ENCODE measurements at places on chromosomes 5 and 9. TPM values are rescaled to one million over a fixed set of nuclear protein-coding genes. Genes with fewer than 3 reads are reported as not detected.

The NR2F1 gene
- 5.3 TPM for total RNA-seq

The DMRTA1 gene
- 1.3 TPM for total RNA-seq

The MRRF gene
- 21.4 TPM for total RNA-seq

The MYMK gene
- not detected for total RNA-seq

The NR5A1 gene
- total RNA-seq = not detected

The NEUROG1 gene
- not detected for total RNA-seq

DNA sequence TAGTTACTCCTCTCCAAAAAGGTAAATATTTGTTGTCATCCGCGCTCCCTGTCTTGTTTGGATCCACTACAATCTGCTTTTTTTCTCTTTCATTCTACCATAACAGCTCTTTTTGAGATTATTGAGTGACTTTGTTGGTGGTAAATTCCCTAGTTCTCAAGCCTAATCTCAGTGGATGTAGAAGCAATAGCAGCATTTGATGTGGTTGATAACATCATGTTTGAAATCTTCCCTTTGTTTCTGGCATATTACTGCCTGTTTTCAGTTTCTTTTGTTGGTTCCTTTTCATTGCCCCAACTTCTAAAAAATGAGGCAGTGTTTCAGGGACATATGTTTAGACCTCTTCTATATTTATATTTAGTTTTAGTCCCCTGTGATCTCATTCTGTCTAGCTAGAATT lies 8.9 kb downstream of the CDC42SE2 start:
- H3K36me3 ChIP-seq = no peaks in the 10 kb centered on the region
- H3K27ac ChIP-seq = no peak overlapping the region
- no peak for DNase-seq
- peaks cover 7% of the 10 kb centered on the region for H3K4me1 ChIP-seq
- H3K27me3 ChIP-seq = no peaks in the 10 kb centered on the region

DNA sequence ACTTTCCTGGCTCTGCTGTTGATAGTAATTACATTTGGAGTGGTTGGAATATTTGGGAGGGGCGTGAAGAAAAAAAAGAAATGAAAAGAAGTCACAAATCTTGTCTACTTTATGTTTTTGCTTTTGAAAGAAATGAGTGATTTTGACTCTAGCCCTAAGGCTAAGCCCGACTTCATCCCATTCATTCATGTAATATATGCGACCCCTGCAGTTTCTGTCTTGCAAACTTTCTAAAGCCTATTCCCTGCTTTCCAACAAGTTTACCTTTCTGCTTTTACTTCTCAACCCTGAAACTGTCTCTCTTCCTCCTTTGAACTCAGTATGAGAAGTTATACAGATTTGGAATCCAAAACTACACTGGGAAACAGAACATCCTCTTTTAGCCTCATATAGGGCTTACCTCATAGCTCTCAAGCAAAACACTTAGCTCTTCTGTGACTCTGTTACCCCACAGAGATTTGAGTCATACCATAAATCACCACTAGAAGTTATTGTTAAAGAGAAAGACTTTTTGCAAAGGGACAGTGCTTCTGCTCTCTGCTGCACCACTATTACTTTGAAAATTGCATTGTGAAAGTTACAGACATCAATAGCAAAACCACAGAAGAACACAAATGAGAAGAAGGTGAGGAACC lies 1.6 kb downstream of the CFAP95 start:
- H3K4me3 ChIP-seq = no peak overlapping the region
- no peak overlapping the region for H3K27ac ChIP-seq
- no peaks in the 10 kb centered on the region for H3K4me1 ChIP-seq
- no peaks in the 10 kb centered on the region for H3K27me3 ChIP-seq

GRCh38 chr5:145776886-145777285 lies 58.3 kb downstream of the PRELID2 start:
- H3K27ac ChIP-seq = no peak overlapping the region
- no peak for DNase-seq
- no peaks in the 10 kb centered on the region for H3K27me3 ChIP-seq
- no peaks in the 10 kb centered on the region for H3K36me3 ChIP-seq

GRCh38 chr5:90534922-90535321 lies 5.5 kb upstream of the LYSMD3 start:
- H3K36me3 ChIP-seq = no peaks in the 10 kb centered on the region
- H3K27ac ChIP-seq = no peak overlapping the region
- H3K4me1 ChIP-seq = peaks cover 4% of the 10 kb centered on the region
- H3K4me3 ChIP-seq = no peak overlapping the region
- no peak for DNase-seq
- H3K27me3 ChIP-seq = no peaks in the 10 kb centered on the region

- H3K4me1 ChIP-seq = no peaks in the 10 kb centered on the region
- H3K4me3 ChIP-seq = no peak overlapping the region
- H3K27ac ChIP-seq = no peak overlapping the region
- no peak for DNase-seq
- no peaks in the 10 kb centered on the region for H3K36me3 ChIP-seq
These were observed 23.5 kb downstream of the RIGI start for GRCh38 chr9:32502464-32502863.

DNA sequence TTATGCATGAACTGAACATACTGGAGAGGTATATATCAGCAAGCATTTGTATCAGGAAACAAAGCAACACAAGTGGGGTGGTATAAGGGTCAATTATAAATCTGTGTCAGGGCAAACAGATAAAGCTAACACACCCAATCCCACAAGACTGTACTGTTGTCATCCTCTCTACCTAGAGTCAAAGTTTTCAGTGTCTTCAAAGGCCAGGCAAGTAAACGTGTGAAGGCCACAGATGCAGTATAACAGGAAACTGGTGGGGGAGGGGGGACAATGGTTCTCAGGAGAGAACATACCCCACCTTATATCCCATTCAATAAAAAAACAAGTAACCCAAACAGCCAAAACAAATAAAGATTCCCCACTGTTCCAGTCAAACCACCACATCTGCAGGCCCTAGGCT lies 22.1 kb downstream of the ELP1 start:
- H3K27ac ChIP-seq = no peak overlapping the region
- H3K4me1 ChIP-seq = no peaks in the 10 kb centered on the region
- H3K4me3 ChIP-seq = no peak overlapping the region
- no peaks in the 10 kb centered on the region for H3K27me3 ChIP-seq

GRCh38 chr5:6717247-6717646 lies 4.0 kb downstream of the TENT4A start:
- no peaks in the 10 kb centered on the region for H3K27me3 ChIP-seq
- no peak overlapping the region for H3K27ac ChIP-seq
- H3K4me3 ChIP-seq = no peak overlapping the region
- H3K4me1 ChIP-seq = peaks cover 32% of the 10 kb centered on the region
- DNase-seq = no peak

DNA sequence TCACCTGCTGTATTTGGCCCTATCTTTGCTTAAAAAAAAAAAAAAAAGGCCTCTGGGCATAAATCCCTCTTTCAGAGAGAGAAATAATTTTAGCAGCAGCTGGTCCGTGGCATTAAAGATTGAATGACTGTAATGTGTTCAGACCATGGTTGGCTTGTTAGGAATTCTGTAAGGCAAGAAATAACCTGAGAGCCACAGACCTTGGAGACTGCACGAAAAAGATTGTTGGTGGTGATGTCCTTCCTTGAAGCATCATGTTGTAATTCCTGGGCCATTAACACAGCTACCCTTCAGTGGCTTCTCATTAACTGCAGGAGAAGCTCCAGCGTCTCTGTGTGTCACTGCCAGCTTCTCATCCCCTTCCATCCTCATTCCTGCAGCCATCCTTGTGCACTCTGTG lies 79.0 kb downstream of the SGCD start:
- no peaks in the 10 kb centered on the region for H3K4me1 ChIP-seq
- DNase-seq = no peak
- H3K27me3 ChIP-seq = no peaks in the 10 kb centered on the region
- H3K4me3 ChIP-seq = no peak overlapping the region

GRCh38 chr9:38363589-38363925 lies 28.9 kb upstream of the ALDH1B1 start:
- no peak for DNase-seq
- H3K4me3 ChIP-seq = no peak overlapping the region
- no peaks in the 10 kb centered on the region for H3K36me3 ChIP-seq
- H3K27me3 ChIP-seq = no peaks in the 10 kb centered on the region
- H3K4me1 ChIP-seq = no peaks in the 10 kb centered on the region

DNA sequence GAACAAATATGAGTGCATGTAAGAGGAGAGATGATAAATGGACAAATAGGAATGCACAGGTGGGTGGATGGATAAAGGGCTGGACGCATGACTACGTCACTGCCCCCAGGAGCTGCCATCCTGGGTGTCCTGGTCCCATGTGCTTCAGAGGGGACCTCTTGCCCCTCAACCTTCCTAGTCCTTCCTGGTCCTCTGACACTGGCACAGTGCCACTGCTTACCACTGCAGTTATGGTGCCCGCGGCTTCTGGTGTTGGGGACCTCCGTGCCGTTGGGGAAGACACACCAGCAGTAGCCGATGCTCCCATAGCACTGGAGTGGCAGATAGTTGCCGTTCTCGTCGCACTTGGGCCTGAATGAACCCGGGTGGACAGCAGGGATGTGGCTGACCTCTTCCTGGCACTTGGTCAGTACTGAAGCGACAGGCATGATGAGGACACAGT lies 9.8 kb downstream of the CD74 start:
- H3K27me3 ChIP-seq = no peaks in the 10 kb centered on the region

DNA sequence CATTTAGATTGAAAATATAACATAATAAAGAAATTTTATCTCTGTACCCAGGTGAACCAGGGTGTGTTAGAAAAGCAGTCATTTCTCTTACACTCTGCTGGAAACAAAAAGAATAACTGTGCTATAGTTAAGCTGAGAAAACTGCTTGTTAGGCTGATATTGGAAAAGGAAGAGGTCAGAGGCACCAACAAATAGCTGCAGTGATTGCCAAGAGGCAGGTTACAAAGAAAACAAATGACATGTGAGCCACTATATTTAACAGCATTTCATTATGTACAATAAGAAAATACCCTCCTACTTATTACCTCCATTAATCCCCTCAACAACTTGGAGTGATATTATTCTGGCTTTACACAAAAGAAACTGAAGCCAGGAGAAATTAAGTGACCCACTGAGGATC lies 607.9 kb upstream of the TLE4 start:
- H3K36me3 ChIP-seq = no peaks in the 10 kb centered on the region
- DNase-seq = no peak
- no peak overlapping the region for H3K27ac ChIP-seq
- H3K4me3 ChIP-seq = no peak overlapping the region
- H3K4me1 ChIP-seq = no peaks in the 10 kb centered on the region

GRCh38 chr9:75695921-75696320 lies 194.6 kb upstream of the PCSK5 start:
- no peak for DNase-seq
- no peaks in the 10 kb centered on the region for H3K4me1 ChIP-seq
- H3K27me3 ChIP-seq = no peaks in the 10 kb centered on the region
- H3K36me3 ChIP-seq = no peaks in the 10 kb centered on the region
- no peak overlapping the region for H3K27ac ChIP-seq
- H3K4me3 ChIP-seq = no peak overlapping the region

DNA sequence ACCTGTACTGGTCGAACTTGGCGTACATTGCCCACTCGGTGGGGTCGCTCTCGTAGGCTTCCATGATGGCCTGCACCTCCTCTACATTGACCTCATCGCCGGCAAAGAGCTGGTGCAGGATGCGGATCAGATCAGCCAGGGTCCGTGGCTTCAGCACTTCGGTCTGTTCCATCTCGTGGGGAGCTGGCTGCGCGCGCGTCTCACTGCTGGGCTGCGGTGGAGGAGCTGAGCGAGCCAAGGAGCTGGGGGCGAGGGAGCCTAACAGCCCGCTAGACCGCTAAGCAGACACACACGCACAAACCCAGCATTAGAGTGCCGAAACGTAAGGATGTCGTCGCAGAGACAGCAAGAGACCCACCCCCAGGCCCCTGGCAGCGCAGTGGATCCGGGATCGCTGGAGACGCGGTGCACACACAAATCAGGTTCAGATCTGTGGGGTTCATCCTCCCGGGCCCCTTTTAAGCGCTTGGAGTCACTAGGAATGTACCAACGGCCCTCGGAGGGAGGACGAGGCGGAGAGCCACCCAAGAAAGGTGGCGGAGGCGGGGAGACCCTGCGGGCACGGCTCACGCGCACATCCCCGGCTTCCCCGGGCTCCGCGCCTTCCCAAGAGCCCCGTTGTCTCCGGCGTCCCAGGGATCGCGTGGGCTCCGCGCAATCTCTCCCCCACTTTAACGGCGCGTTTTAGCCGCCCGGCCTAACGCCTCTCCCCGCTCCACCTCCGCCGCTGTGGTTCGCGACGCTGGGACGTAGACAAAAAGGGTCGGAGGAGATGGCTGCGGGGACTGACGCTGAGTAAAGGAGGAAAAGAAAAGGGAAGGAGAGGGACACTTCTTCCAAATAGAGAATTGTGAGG lies at the start of gene CDO1:
CDO1 (minus strand) TSS at position 434 of the 856 bp plus-strand sequence; CDS start at position 172, 262 bp downstream.
- peak; percentile 70 for DNase-seq
- H3K4me3 ChIP-seq = peak within 1 kb of the TSS; percentile 33
- no peaks in the 10 kb centered on the region for H3K27me3 ChIP-seq

DNA sequence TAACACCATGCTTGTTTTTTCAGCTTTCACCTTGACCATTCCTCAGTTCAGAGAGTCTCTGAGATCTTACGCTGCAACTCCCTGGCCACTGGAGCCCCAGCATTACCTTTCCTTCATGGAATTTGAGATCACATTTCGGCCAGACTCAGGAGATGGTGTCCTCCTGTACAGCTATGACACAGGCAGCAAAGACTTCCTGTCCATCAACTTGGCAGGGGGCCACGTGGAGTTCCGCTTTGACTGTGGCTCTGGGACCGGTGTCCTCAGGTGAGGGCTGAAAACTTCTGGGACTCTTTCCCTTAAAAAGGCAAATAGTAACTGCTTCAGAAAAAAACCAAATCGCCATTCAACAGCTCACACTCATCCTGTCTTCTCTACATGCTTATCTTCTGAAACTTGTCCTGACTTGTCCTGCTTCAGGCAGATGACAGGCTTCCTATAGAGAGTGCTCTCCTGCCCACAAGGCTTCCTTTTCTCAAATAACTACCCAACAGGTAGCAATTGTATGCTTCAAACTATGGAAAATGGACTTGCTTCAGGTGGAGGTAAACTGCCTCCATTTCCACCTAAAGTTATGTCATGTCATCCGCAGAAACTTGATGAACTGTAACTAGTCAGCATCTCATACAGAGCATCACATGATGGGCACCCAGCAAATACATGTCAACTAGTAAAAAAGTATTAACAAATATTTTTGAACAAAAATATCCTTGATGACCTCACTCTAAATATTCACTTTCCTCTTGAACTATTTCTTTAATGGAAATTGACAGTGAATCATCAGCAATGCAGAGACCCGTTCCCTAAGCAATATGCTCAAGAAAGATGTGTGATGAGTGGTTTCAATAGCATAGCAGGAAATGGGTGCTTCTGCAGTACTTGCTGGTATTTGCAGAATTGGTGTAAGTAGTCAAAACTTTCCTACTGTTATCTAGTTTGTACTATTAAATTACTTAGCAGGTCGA lies 129.2 kb downstream of the LIFR start:
- H3K4me1 ChIP-seq = no peaks in the 10 kb centered on the region
- H3K27me3 ChIP-seq = peaks cover 3% of the 10 kb centered on the region
- no peaks in the 10 kb centered on the region for H3K36me3 ChIP-seq
- H3K4me3 ChIP-seq = no peak overlapping the region
- no peak overlapping the region for H3K27ac ChIP-seq
